AG04450 (cell line): ENCODE measurements at places on chromosomes 11 and 22.

GRCh38 chr11:58963551-58964104 is 24.3 kb downstream of the GLYATL1 start:
- DNase-seq = peak; percentile 27

- no peak for DNase-seq
These were observed at the start of gene ZFTA for GRCh38 chr11:63768237-63769041. TSS of gene ZFTA (minus strand) at chr11:63768775. CDS start at chr11:63768622, 153 bp downstream.

DNA sequence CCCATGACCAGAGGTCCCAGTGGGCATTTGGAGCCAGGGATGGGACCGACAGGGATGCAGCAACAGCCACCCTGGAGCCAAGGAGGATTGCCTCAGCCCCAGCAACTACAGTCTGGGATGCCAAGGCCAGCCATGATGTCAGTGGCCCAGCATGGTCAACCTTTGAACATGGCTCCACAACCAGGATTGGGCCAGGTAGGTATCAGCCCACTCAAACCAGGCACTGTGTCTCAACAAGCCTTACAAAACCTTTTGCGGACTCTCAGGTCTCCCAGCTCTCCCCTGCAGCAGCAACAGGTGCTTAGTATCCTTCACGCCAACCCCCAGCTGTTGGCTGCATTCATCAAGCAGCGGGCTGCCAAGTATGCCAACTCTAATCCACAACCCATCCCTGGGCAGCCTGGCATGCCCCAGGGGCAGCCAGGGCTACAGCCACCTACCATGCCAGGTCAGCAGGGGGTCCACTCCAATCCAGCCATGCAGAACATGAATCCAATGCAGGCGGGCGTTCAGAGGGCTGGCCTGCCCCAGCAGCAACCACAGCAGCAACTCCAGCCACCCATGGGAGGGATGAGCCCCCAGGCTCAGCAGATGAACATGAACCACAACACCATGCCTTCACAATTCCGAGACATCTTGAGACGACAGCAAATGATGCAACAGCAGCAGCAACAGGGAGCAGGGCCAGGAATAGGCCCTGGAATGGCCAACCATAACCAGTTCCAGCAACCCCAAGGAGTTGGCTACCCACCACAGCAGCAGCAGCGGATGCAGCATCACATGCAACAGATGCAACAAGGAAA is 27.3 kb upstream of the L3MBTL2 start:
- no peak for DNase-seq

- no peak for DNase-seq
These were observed 28.2 kb downstream of the HEPHL1 start for GRCh38 chr11:94049351-94049750.

- no peak for DNase-seq
These were observed 5.7 kb downstream of the PRR5 start for GRCh38 chr22:44707752-44708151.

DNA sequence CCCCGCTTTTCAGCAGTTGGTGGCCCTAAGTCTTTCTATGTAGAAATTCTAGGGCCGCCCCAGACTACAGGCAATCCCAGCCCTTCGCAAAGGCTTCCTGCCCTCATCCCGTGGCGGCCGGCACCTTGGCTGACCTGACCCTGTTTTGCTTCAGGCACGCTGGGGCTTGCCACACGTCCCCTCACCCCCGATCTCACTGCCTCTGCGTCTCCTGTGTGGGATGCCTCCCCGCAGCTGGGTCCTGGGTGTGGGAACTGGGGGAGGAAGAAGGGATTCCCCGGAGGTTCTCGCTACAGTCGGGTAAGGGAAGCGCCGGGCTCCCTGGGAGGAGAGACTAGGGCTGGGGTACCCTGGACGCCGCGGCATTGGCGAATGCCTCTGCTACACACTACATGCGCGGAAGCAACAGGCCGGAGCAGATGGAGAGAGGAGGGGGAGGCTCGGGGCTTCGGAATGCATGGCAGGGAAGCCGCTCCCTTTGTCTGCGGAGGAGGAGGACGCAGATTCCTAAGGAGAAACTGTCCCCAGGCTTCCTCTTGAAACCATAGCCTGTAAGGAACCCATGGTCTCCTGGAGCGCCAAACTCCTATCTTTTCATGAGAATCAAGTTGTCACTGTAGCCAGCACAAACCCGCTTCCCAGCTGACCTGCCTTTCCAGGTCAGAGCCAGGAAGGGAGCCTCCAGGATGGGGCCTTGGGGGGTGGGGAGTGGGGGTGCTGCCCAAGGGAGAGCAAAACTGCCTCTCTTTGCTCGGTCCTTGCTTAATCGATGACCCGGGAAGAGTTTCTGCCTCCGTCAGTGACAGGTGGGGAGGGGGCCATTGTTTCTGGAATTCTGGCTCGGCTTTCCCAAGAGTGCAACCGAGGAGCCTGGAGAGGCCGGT is 1.4 kb downstream of the DTX4 start:
- DNase-seq = no peak

- no peak for DNase-seq
These were observed 7.7 kb upstream of the MN1 start for GRCh38 chr22:27809226-27809603.

DNA sequence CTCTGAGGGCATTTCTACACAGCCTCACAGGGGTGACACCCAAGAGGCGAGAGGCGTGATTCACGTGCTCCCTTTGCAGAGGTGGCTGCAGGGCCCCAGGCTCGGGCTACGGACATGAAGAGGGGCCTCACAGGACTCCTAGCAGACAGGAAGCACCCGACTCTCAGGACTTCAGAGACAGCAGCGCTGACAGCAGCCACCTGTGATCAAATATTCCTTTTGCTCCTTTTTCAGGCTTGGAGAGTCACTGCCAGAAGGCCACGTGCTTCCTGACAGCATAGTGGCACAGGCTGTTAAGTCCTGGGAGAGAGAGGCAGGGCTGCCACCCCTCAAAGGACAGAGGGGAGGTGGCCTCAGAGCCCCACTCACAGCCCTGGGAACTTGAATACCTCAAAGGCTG is 348.9 kb downstream of the CADM1 start:
- DNase-seq = no peak

DNA sequence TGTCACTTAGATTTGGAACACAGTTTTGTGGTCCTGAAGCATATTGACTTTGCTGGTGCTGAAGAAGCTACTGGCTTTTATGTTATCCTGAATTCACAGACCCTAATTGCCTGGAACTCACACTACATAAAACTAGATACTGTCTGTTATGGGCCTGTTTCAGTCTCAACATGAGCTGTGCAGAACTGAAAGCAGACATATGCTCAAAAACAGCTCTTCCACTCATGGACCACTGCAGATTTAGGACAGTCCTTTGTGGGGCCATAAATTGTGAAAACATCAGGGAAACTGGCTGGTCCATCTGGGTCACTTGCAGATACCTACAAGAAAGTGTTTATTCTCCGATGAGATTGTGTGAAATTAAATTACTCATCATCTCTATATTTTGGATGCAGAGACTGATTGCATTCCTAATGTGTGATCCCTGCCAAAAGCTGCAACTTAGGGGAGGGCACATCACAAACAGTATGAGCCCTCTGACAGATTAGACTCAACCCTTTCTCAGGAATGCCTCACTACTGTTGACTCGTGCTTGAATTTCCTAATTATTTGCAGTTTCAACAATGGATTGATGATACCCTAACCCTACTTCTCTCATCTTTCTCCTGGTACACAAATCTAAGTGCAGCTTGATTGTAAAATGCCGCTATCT is 10.2 kb upstream of the CLNS1A start:
- DNase-seq = no peak

- peak; percentile 70 for DNase-seq
These were observed 710.3 kb downstream of the KCNA4 start for GRCh38 chr11:29306527-29306926.

DNA sequence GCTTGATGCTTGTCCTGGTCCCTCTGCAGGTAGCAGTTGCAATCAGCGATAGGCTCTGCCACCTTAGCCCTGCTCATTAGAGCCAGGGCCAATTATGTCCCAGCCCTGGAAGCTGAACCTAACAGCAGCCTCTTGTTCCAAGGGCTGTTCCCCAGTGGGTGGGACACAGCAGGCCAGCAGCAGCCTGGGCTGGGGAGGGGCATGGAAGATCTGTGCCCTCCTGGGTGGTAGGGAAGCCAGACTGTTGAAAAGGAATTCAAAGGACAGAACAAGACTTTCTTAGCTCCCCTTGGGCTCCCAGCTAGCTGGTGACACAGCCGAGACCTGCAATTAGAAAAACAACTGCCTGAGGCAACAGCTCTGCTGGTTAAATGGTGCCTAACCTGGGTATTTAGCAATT is 17.4 kb downstream of the DRD2 start:
- no peak for DNase-seq

- no peak for DNase-seq
These were observed 15.8 kb upstream of the SYN3 start for GRCh38 chr22:33073989-33074418.

DNA sequence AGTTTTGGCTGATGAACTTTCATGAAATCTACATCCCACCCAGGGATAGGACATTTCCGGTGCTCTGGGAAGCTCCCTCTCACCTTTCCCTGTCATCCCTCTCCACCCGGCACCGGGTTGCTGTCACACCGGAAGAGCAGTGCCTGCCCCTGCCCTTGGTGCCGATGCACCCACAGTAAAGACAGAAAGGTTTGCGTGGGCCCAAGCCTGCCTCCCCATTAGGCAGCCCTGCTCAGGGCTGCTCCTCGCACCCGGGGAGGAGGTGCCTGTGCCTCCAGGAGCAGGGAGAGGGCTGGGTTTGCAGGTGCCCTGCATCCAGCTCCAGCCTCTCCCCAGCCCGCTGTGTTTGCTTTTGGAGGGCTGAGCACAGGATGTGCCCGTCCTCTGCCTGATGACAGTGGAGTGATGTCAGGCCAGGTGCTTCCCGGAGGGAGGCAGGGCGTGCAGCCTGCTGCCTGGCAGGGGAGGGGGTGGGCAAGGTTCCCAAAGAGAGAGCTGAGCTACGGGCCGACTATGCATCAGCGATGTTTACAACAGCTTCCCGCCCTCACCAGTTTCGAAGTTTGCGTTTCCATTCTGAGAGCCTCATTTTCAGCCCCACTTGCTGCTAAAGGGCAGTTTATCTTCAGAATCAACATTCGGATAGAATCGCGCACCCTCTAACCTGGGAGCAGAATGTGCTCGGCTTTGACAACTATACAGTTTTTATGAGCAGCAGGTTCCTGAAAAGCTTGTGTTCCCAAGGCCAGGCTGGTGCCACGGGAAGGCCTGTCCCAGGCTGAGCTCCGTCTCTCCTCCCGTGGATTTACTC is 83.2 kb upstream of the CLDN5 start:
- no peak for DNase-seq

DNA sequence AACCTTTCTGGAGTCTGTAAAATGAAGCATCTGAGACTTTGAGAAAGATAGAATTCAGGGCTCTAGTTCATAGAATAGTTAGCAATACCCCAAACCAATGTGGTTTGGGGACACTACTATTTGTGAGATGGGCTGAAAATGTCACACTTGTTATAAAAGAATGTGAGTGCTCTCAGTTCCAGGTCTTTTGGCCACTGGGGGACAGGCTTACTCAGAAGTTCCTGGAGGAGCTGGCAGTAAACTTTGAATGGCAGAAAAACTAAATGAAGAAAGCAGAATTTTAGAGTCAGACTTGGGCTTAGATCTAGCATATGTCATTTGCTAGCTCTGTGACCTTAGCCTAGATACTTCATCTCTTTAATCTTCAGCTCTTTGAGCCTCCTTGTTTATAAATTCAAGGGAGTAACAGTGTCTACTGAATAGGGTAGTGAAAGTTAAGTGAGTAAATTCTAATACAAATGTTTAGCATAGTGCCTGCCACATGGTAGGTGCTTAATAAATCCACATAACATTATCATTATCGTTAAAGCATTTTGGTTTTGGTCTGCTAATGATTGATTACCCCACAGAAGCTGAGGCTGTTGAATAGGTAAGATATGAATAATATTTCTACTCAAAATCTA is 3.7 kb downstream of the LYVE1 start:
- no peak for DNase-seq
